Heart left ventricle (tissue), 16 donors: ENCODE measurements at places on chromosomes 11 and 22.

DNA sequence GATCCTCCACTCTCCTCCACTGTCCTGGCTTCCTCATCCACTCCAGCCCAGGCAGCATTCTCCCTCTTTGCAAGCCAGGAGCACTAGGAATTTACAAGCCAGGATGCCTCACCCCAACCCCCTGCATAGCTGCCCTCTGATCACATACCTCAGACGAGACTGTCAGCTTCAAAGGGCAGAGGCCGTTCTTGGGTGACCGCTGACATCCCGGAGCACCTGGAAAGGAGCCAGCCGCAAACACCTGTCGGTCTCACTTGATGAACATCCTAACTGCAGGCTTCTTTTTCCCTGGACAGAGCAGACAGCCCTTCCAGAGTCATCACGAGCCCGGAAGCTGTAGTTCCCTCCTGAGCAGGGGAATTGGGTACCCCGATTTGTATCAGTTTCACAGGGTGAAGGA is 451.3 kb upstream of the B3GAT1 start:
- DNase-seq = no peak

GRCh38 chr22:27224485-27225374 is 567.3 kb downstream of the MIAT start:
- no peak for DNase-seq

GRCh38 chr11:88695689-88696414 is 358.3 kb upstream of the CTSC start:
- DNase-seq = no peak

DNA sequence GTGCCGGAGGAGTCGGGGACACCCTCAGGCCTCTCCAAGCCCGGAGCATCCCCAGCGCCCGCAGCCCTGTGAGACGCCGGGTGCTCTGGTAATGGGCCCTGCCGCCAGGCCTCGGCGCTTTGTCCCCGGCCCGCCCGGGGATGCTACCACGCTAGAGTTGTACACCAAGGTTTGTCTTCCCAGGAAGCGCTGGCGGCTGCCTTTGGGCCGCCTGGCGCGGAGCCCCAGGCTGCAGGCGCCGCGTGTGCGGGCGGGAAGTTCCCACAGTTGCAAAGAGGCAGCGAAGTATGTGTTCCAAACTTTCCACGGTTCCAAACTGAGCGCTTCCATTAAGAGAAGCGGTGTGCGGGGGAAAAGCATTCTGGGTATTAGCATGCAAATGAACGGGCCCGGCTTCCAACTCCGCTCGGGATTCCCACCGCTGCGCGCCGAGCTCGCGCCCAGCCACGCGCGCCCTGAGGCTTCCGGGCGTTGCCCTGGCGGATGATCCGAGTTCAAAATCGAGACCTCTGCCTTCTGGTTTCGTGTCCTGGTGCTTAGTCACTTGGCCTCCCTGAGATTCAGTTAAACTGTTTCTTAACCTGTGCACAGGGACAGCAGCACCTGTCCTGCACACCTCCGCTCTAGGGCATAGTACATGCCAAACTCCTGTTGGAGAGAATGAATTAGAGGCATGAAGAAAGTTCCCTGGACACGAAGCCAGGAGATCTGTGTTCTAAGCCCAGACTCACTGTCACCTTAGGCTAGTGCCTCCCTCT is 1.3 kb upstream of the PATZ1 start:
- peak; percentile 71 for DNase-seq

DNA sequence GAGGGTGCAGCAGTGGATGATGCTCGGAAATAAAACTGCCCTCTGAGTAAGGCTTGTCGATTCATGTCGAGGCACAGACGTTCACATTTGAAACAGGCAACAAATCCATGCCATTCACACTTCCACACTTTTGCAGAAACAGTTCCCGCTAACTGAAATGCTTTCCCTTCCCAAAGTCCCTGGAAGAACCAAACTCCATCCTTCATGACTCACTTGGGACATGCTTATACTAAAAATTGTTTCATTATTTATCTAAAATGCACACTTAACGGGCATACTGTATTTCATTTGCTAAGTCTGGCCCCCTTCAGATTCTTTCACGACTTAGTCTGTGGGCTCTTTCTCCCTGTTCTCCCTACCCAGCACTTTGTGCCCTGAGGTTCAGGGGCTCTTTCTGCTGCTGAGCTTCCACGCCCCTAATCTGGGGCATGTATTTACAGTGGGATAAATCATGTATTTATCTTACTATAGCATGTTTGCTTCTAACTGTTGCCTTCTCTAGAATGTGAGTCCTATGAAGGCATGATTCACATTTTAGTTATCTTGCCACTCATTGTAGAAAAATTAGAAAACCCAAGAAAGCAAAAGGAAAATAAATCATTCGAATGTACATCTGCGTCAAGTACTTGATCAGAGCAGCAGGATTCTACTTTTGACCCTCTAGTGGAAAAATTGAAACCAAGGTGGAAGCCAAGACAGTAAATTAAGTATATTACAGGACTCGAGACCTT is 12.5 kb downstream of the SCGB1A1 start:
- no peak for DNase-seq

DNA sequence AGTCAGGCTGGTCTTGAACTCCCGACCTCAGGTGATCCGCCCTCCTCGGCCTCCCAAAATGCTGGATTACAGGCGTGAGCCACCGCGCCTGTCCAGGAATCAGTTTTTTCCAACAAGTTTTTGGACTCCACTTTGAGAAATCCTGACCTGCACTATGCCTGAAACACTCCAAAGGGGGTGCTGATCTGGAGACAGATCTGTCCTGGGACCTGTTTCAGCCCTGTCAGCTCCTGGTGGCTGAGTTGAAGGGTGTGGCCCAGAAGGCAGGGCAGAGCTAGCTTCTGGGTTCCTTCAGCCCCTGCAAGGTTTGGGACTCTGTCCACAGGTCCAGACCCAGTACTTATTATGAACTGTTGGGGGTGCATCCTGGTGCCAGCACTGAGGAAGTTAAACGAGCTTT is 1.2 kb downstream of the DNAJC4 start:
- no peak for DNase-seq

GRCh38 chr11:74683941-74684481 is 47.2 kb downstream of the CHRDL2 start:
- no peak for DNase-seq

GRCh38 chr11:108511851-108512474 is 13.8 kb upstream of the POGLUT3 start:
- DNase-seq = no peak

GRCh38 chr11:87035976-87036583 is 1.7 kb upstream of the TMEM135 start:
- no peak for DNase-seq

DNA sequence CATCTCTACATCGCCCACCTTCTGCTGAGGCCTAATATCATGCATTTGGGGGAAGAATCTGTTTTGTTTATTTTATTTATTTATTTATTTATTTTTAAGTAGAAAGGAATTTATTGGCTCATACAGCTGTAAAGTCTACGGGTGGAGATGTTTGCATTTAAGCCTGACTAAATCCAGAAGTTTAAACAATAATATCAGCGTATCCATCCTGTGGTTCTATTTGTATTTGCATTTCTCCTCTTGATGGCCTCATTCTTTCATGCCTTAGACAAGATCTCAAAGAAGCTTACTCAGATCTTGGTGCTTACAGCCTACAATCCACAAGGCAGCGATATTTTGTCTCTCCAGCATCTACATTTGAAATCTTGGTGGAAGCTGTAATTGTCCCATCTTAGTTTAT is 67.1 kb upstream of the CARD18 start:
- DNase-seq = no peak

DNA sequence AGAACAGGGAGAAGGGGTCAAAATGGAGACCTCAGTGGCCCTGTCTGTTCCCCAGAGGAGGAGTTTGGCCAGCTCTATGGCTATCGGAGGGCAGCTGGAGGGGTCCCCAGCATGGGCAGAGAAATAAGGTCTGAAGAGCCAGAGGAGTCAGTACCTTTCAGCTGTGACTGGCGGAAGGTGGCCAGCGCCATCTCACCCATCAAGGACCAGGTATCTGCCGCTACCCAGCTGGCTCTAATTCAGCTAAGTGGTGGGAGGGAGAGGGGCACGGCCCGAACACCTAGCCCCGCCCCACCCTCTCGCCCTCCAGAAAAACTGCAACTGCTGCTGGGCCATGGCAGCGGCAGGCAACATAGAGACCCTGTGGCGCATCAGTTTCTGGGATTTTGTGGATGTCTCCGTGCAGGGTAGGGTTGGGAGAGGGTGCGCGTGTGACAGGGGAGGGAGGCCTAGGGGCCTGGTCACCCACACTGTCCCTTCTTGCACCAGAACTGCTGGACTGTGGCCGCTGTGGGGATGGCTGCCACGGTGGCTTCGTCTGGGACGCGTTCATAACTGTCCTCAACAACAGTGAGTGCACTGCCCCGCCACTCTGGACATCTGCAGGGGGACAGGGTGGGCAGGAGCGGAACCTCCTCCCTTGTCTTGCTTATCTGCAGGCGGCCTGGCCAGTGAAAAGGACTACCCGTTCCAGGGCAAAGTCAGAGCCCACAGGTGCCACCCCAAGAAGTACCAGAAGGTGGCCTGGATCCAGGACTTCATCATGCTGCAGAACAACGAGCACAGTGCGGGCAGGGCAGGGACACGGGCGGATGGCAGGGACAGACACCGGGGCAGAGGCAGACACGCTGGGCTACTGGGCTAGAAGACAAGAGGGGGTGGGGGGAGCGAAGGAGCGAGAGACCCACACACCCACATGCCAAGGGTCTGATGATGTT is 2.8 kb downstream of the CTSW start:
- no peak for DNase-seq

- DNase-seq = peak; percentile 90
Measured at GRCh38 chr11:2914455-2915195, 14.6 kb downstream of the PHLDA2 start.

DNA sequence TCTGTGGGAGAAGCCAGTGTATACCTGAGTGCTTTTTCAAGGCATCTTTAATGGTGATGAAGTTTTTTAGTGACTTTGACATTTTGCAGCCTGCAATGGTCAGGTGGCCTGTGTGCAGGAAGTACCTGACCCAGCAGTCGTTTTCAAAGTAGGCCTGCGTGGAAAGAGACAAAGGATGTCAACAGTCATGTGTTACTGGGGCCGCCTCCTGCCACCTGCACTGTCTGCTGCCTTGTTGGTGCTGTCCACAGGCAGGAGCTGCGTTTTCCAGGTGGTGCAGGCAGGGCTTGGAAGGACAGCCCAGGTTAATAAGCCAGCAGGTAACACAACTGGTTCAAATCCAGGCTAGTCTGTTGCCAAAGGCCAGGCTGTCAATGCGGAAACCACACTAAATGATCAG is 26.5 kb upstream of the NAP1L4 start:
- DNase-seq = no peak

- DNase-seq = no peak
Measured at GRCh38 chr11:103297900-103298299, 188.7 kb downstream of the DYNC2H1 start.

DNA sequence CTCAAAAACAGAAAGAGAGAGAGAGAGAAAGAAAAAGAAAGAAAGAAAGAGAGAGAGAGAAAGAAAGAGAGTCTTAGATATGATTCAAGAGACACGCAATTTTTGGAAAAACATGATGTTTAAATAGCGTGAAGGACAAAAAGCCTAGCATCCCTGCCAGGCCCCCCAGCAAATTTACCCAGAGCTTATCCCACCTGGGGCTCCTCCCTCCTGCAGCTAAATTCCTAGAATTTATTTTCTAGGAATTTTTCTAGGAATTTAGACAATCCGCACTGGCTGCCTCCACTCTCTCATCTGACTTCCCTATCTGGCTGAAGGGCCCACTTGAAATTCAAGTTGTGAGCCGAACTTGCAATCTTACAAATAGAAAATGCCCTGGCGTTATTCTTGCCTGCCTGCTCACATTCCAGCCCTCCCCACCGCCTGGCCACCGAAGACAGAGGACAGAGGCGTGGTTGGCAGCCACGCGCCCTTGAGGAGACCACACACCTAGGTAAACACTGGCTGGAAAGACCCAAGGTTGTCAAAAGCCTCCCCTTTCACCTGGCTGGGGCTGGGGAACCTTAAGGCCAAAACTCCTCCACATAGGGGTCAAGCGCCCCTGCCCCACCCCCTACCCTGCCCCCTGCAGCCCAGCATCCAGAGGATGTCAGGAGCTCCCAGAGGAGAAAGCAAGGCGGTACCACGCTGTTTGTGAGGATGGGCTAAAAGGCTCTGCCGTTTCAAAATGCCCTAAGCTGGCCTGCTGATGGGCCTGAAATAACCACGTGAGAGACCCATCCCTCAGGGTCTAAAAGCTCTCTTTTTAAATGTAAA is 42.2 kb downstream of the AHNAK start:
- DNase-seq = no peak

GRCh38 chr11:70398834-70399680 is 728 bp downstream of the CTTN start:
- DNase-seq = no peak

DNA sequence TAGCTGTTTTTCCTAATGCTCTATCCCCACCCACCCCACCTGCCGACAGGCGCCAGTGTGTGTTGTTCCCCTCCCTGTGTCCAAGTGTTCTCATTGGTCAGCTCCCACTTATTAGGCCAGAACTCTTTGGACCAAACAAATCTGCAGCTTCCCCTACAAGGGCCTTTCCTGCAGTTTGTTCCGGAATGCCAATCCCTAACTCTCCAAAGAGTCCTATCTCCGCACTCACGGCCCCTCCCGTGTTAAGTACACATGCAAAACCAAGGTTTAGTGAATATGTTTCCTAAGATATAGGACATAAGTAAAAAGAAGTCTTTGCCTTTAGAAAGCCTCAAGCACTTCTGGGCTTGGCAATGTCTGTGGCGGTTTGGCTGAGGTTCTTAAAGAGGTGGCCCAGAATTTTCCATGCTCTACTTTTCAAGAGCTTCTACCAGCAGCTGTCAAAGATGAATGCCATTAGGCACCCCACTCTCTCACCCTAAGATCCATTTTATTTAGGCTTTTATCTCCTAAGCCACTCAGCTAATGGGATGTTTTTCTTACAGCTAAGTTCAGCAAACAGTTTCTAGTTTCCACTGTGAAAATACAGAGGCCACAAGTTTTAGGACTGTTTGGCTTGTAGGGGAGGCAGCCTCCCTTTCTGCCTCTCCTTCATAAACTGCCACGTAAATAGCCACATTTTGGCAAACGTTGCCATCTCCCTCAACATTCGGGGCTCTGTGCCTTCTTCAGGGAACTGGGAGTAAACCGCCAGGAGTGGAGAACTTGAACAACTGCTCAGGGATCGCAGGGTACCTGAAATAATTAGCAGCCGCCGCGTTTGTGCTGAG is 1.6 kb downstream of the CD59 start:
- DNase-seq = no peak

DNA sequence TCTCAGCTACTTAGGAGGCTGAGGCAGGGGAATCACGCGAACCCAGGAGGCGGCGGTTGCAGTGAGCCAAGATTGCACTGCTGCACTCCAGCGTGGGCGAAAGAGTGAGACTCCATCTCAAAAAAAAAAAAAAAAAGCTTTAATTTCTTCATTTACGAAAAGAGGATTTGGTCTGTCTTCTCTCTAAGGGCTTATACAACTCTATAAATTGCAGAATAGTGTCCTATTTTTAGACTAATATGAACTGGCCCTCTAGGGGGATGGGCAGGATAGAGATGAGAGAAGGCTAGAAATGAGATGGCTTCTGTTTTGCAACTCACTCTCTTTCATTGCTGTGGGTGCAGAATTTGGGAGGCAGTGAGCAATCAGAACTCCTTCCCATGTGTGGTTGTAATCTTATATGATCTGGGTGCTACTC is 11.3 kb downstream of the MAML2 start:
- DNase-seq = no peak
